ENCODE measurements at places on chromosomes 16 and 17.

GRCh38 chr16:50208460-50208931 lies 55.4 kb downstream of the TENT4B start:
- no peak for DNase-seq

DNA sequence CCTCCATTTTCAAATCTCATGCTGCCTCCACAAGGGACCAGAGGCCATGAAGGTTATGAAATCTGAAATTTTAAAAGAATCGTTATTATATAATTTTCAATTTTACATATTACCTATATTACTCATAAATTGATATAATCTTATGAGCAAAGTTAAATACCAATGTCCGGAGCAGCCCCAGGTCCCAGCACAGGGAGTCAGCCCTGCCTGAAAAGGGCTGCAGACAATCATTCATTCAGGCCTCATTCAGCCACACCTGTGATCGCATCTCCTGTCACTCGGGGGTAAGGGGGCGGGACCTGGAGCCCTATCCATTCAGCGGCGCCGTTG lies 172.5 kb downstream of the AHSP start:
- no peak for DNase-seq

GRCh38 chr16:89448656-89449055 lies 41.7 kb downstream of the ANKRD11 start:
- no peak for DNase-seq

GRCh38 chr16:78244131-78244895 lies 144.9 kb downstream of the WWOX start:
- DNase-seq, result no peak

- DNase-seq, result no peak
Measured at GRCh38 chr16:54944002-54944401, 13.3 kb downstream of the IRX5 start.

DNA sequence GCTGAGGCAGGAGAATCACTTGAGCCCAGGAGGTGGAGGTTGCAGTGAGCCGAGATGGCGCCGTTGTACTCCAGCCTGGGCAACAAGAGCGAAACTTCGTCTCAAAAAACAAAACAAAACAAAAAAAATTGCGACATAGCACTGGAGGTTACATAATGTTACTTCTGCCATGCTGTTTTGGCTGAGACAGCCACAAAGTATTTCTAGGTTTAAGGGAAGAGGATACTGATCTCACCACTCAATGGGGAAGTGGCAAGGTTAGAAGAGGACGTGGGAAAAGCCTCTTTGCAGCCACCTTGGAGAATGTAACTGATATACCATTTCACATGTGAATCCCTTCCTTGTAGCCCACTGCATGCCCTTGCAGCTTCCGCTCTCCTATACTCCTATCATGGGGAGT lies 131.2 kb upstream of the NLRP1 start:
- no peak for DNase-seq

DNA sequence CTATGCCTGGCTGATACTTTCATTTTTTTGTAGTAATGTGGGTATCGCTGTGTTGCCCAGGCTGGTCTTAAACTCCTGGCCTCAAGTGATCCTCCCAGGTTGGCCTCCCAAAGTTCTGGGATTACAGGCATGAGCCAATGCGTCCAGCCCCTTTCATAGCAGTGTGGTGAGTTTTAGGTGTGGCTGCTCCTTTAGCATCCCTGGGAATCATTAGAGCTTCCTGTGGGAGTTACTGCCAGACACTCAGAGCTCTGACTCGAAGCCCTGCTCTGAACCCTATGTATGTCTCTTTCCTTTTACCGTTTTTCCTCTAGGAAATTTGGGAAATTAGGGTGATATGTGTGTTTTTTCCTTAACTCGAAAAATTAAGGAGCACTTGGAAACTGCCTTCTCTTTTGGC lies 44.5 kb downstream of the NDE1 start:
- DNase-seq, result no peak

DNA sequence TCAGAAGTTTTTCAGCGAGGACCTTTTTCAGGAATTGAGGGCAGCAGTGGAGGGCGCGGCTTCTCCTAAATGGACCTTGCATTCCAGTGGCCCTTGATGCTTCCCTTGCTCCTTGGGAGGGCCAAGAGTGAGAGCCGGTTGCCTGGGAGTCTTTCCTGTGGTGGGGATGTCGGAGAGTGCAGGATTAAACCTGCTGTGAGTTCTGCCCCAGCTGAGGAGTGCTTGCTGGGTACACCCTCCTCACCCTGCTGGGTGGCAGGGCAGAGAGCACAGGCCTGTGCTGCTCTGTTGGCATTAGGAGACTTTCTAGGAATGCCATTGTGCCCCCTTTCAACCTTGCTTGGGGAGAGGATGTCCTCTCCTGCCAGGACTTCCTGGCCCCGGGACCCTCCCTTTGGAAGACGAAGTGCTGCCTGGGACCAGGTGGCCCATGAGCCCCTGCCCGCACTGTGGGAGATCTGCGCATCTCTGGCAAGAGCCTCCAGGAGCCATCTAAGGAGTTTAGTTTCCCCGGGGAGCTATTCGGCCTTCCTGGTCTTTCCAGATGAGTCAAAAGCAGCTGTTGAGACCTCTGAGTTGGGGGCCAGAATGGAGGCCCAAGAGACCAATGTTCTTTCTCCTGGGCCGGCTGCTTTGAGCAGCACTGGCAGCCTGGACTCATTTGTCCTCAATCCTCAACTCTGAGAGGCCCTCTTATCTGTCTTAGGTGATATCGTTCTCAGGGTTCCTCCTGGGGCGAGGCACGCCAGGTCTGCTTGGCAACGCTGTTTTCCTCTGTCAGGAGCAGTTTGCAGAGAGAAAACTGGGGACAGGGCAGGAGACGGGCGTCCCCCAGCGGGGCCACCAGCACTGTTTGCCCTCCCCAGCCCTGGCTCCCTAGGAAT lies 5.6 kb downstream of the LLGL2 start:
- no peak for DNase-seq

GRCh38 chr17:58786586-58787295 lies 31.1 kb downstream of the PPM1E start:
- no peak for DNase-seq

DNA sequence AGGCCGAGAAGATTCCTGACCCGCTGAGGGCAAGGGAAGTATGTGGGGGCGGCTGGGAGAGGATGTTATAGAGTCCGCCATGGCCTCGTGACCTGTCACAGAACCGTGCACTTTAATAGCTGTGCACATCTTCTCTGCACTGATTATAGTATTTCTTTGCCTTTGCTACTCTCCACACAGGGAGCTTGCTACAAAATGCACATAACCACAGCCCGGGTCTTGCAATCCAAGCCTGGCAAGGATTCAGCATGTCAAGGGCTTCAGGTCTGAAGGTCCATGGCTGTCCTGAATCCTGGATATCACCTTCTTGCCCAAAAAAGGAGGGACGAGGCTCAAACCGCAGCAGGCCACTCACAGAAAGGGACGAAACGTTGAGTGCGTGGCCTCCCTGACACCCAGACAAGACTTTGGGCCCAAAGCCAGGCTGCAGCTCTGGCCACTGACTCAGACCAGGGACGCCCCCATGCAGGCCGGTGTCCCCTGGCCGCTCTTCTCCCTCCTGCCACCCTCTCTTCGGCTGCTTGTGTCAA lies 43.7 kb downstream of the USP22 start:
- no peak for DNase-seq

- DNase-seq, result no peak
Measured at GRCh38 chr17:61305024-61305423, 94.6 kb upstream of the TBX2 start.

- DNase-seq, result no peak
Measured at GRCh38 chr16:35868630-35869029, 2409.2 kb downstream of the TP53TG3F start.

DNA sequence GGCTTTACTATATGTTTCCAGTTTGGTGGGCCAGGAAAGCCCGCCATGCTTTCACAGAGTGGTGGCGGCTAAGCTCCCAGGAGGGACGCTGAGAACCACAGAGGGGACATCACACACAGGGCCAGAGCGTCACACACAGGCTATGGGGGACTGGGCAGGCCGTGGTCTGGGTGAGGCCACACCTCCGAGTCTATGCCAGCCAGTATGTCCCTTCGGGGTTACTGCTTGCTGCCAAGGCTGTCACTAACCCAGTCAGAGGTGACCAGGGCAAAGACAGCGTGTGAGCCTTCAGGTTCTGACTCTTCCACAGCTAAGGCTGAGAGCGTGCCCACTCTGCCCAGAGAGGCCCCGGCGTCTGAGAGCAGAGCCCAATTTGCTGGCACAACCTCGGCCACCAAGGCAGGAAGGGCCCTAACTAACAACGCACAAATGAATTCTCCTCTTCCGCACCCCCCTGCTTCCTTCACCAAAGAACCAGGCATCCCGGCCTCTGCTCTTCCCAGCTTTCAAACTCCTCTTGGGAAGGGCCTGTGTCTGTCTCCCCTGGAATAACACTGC lies 2.9 kb downstream of the PLD6 start:
- no peak for DNase-seq

DNA sequence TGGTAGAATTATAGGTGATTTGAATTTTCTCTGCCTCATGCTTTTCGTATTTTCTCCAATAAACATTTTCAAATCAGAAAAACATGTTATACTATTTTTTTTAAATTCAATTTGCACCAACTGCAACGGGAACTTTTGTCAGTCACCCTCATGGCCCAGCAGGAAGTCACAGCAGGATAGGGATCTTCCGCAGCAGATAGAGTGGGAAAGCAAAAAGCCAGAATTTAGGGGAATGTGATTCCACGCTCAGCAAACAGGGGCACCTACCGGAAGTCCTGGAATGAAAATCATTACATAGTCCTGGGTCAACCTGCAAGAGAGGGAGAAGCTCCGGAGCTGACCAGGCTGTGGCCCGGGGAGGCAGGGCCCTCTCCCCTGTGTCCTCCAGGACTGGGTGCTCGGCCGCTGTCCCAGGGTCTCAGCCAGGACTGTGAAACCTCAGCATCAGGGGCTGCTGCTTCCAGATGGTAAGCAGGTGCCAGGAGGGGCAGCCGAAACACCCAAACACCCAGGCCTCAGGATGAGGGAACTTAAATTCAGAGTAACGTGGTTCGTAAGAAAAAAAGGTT lies 3.9 kb downstream of the SLC47A2 start:
- DNase-seq, result no peak

GRCh38 chr17:63405741-63406261 lies 40.3 kb downstream of the CYB561 start:
- peak; percentile 42 for DNase-seq

DNA sequence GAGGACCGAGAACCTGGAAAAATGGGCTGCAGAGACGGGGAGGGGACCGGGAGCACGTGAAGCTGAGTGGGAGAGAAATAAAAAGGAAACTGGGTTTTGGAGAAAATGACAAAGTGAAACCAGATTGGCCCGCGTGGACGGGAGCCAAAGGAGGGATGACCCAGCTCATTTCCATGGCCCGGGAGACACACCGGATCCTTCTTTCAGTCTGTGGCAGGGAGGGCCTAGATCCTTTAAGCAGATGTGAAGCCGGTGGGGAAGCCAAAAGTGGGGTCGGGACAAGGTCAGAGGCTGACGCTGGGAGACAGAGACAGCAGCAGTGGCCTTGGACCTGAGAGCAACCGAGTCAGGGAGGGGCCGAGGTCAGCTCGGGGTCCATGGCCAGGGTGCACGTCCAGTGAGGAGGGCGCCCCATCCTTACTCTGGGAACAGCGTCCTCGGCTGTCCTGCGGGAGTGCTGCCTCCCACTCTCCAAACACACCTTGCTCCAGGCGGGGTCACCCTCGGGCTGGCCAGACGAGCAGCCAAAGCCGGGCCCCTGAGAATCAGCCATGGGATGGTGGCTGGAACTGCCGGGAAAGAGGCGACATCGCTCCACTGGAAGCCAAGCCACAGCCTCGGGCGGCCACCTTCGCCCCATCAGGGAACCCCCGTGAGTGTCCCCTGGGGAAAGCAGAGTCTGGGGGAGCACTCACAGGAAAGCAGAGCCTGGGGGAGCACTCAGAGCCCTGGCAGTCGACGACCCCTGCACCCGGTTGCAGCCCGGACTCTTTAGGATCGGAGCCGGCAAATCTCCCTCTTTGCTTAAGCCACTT lies 17.3 kb downstream of the CA5A start:
- DNase-seq, result no peak

DNA sequence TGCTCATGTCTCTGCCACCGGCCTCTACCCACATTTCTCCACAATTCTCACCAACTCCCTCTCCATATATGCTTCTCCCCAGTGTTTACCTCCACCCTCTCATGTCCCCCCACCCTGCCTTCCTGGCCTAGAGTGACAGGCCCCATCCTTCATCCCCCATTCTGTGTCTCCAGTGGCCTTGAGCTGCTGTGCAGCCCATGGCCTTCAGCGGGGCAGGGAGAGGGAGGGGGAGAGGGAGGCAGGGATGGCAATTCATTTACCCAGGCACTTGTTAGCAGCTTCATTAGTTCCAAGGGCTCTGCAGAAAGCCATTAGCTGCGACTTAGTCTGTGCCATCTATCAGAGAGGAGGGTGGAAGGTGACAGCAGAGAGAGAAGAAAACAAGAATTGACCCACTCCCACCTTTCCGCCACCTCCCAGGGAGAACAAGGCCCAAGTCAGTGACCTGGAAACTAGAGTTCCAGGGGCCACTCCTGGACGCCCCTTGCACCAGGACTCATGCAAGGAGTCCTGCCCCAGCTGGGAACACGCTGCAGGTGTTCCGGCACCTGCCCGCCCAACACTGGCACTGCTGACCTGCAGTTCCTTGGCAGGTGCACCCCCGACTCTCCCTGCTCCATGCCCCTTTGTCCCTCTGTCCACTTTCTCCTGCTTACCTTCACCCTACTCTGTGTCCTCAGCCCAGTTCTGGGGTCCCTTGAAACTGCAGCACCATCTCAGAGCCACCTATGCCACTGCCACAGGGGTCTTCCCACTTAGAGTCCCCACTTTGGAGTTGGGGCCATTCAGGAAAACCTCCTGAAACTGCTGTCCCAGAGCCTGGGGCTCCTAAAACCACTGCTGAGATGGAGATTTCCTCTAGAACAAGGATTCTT lies 23.5 kb upstream of the PYY start:
- no peak for DNase-seq

DNA sequence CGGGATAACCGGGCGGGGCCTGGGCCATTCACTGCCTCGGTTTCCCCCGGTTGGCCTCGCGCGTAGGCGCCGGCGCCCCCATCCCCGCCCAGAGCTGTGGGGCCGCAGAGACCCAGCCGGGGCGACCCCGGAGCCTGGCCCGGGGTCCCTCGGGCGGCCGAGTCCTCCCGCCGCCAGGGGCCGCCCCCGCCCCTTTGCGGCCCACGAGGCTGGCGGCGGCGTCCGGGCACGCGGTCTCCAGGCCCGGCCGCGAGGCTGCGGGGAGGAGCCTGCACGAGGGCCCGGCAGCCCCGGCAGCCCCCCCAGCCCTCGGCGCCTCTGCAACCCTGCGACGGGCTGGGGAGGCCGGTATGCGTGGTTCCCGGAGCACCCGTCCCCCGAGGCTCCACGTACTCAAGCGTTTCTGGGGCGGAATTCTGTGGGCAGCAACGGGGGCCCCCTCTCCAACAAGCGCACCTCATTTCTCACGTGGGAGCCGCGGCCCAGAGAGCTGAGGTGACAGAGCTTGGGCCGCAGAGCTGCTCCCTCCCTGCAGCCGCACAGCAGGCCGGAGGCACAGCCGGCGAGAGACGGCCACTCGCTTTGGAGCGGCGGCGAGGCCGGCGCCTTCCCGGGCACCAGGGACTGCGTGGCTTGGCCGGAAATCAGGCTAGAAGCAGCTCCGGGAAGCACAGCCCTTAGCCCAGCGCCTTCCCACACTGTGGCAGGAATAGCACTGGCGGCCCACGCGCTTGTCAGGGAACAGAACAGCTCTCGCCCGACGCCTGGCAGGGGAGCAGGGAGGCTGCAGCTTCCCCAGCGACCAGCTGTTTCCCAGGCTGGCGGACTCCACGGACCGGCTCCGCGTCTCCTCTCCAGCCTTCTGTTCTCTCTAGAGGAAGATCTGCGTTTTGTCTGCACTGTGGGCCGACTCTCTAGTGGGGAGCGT lies 867 bp upstream of the LIMD2 start:
- DNase-seq, result no peak

GRCh38 chr16:86096850-86097249 lies 197.9 kb downstream of the IRF8 start:
- DNase-seq, result no peak

Measured in LNCaP clone FGC (cell line).